M059J (cell line): ENCODE measurements at places on chromosomes 2 and 18. TPM values are rescaled to one million over a fixed set of nuclear protein-coding genes. Genes with fewer than 3 reads are reported as not detected.

The PARD6G gene
- total RNA-seq: 0.57 and 1.3 TPM in 2 replicates

The HOXD10 gene
- 9.3 and 15.0 TPM in 2 replicates for total RNA-seq

The GNAL gene
- total RNA-seq: 0.02 and 0.15 TPM in 2 replicates

The SERPINB3 gene
- total RNA-seq: not detected in 2 replicates

DNA sequence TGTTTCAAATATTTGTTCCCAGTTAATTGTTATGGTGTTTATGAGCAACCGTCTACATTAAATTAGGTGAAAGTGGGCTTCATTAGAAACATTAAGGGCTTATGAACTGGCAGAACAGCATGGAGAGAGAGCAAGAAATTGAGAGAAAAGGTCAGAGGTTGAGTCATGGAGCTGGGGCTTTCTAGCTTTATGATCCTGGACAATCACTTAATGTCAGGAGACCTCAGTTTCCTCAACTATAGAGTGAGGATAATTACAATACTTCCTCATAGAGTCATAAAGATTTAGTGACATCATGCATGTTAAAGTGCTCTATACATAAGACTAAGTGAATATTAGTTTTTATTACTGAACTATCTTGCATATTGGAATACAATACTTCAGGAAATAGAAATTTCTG lies 83.9 kb downstream of the PLCL1 start:
- no peak for DNase-seq

- peak; percentile 41 for DNase-seq
Measured at GRCh38 chr2:241561832-241562231, 3.3 kb downstream of the BOK start.

- DNase-seq: peak; percentile 36
Measured at GRCh38 chr18:12306752-12307700, 1.0 kb upstream of the TUBB6 start.

DNA sequence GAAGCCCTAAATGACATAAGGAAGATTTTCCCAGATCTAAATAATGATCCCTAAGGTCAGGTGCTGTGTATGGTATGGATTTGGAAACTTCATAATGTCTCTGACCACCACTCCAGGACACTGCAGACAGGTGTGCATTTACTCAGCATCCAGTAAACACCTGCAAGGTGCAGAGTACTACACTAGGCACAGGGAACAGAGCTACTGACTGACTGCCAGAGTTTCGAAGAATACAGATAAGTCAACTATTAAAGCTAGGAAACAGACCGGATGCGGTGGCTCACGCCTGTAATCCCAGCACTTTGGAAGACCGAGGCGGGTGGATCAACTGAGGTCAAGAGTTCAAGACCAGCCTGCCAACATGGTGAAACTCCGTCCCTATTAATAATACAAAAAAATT lies 65.0 kb downstream of the ATP8B1 start:
- no peak for DNase-seq

- DNase-seq: no peak
Measured at GRCh38 chr2:32746669-32747068, 118.8 kb downstream of the TTC27 start.
